Hematopoietic multipotent progenitor cell (in vitro differentiated cells): ENCODE measurements at places on chromosomes 3 and 15.

DNA sequence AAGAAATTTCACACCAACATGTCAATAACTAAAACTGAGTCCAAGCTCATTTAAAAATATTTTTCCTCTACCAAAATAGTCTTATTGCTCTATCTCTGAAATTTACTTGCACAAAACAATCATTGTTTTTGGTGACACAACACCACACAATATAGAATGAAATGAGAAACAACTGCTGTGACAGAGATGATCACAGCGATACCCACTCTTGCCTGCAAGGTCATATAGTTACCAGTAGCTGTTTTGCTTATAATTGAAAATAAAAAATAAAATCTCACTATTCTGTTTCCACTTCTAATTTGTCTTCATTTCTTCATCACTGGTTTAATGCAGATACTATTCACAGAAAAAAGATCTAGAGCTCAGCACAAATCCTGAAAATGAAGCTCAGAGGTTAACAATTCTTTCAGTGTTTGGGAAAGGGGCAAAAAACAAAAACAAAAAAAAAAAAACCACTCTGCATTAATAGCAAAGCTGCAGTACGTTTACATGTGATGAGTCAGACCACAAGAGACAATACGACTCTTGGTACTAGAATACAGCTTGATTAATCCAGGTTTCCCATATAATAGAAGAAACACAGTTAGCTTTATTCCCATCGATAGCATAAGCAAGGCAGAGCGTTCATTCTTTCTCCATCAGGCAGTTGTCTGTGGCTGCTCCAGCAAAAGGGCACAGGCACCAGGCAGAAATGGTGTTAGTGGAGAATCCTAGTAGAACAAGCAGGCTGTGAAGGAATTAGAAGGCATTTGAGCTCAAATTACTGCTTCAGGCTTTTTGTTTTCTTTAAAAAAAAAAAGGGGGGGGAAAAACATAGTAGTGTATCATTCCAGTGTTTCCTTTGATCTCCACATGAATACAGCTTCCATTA lies 773 bp downstream of the ANKRD28 start:
- DNase-seq: no peak

DNA sequence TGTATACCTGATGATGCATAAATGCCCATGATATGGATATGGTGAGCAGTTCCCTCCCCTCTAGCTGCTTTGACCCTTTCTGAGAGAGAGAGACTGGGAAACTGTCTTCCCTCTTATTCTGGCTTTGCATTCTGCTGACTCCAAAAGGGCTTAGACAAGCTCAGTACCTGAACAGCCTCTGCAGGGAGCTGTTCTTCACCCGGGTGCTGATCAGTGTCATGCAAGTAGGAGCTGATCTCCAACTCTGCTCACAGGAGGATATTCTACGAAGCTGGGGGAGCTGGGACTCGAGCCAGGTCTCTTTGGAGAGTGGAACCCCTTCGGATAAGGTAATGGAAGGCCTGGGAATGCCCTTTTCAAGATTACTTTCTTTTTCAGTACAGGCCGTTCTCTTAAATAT lies 237.1 kb downstream of the RYR3 start:
- DNase-seq: no peak

- DNase-seq: no peak
These were observed 38.8 kb upstream of the BNC1 start for GRCh38 chr15:83323296-83323711.

- DNase-seq: no peak
These were observed 1416.0 kb upstream of the ALCAM start for GRCh38 chr3:103950676-103951075.
